Activated T-cell treated with anti-CD3 and anti-CD28 coated beads, Interleukin-2, amount 50 U/mL, for 72 hours (primary cell): ENCODE measurements at places on chromosomes 7 and 10.

GRCh38 chr7:27062946-27063345 lies 32.9 kb downstream of the HOXA1 start:
- DNase-seq, result no peak

DNA sequence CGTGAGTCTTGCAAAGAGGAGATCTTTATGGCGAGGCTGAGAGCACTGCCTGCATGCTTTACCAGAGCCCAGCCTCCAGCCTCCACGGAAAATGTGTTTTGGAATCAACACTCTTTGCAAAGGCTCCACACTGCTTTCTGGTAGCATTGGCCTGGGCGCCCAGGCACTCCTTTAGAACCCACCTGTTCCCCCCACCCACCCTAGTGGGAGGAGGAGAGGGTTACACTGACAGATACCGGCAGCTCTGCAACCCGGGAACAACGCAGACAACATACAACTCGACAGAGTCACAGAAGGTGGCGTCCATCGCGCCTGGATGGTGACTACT lies 5.5 kb upstream of the MNX1 start:
- no peak for DNase-seq

GRCh38 chr7:46993396-46993795 lies 588.5 kb downstream of the TNS3 start:
- DNase-seq, result no peak

- DNase-seq, result no peak
These were observed 78.6 kb downstream of the TNS3 start for GRCh38 chr7:47503281-47503680.

GRCh38 chr10:34295142-34295548 lies 520.0 kb downstream of the PARD3 start:
- no peak for DNase-seq

DNA sequence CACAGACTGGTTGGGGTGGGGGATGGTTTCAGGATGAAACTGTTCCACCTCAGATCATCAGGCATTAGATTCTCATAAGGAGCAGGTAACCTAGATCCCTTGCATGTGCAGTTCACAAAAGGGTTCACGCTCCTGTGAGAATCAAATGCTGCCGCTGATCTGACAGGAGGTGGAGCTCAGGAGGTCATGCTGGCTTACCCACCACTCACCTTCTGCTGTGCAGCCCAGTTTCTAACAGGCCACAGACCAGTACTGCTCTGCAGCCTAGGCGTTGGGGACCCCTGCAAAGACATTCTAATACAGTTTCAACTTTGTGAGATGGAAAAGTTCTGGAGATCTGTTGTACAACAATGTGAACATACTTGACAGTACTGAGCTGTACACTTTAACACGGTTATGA lies 39.9 kb downstream of the STRA8 start:
- no peak for DNase-seq

- DNase-seq, result peak; percentile 25
These were observed 21.5 kb downstream of the BTAF1 start for GRCh38 chr10:91944880-91945630.

GRCh38 chr10:61486738-61487396 lies 33.7 kb upstream of the TMEM26 start:
- DNase-seq, result no peak

DNA sequence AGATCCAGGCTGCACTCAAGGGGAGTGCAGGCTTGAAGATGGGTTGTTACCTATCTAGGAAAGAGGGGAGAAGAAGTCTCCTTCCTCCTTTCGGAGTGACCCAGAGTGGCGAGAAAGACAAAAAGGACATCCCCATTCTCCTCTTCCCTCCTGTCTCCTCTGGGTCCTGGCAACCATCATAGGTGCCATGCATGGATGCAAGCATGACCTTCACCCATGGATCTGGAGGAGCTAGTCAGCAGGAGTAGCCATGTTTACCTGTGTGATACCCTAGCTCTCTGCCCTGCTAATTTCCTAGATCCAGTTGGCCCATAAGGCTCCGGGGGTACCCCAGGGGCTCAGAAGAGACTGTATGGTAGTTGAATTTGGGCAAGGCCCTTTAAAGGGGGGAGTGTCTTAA lies 17.2 kb upstream of the CROT start:
- no peak for DNase-seq

- DNase-seq, result no peak
These were observed 806.6 kb upstream of the GHITM start for GRCh38 chr10:83332690-83333089.

- DNase-seq, result no peak
These were observed 158.9 kb upstream of the TNRC18 start for GRCh38 chr7:5582532-5582935.

- no peak for DNase-seq
These were observed 356.6 kb upstream of the ZMIZ1 start for GRCh38 chr10:78712147-78712546.

DNA sequence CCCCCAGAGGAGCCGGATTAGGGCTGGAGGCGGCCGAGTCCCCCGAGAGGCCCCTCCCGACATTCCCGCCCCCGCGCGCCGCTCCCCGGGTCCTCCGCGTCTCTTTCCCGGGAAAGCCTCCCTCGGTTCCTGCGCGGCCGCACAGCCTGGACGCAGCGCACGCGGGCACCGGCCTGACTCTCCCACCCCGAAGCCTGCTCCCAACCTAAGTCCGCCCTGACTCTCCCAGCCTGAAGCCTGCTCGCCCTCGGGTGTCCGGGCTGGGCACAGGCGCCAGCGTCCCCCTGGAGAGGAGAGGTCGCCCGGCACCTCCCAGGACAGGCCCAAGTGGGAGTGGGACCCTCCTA lies 441 bp upstream of the VENTX start:
- no peak for DNase-seq

- DNase-seq, result no peak
These were observed 202.2 kb downstream of the VTI1A start for GRCh38 chr10:112649006-112649821.

- DNase-seq, result no peak
These were observed 9.8 kb downstream of the RHBDD2 start for GRCh38 chr7:75888464-75889222.

DNA sequence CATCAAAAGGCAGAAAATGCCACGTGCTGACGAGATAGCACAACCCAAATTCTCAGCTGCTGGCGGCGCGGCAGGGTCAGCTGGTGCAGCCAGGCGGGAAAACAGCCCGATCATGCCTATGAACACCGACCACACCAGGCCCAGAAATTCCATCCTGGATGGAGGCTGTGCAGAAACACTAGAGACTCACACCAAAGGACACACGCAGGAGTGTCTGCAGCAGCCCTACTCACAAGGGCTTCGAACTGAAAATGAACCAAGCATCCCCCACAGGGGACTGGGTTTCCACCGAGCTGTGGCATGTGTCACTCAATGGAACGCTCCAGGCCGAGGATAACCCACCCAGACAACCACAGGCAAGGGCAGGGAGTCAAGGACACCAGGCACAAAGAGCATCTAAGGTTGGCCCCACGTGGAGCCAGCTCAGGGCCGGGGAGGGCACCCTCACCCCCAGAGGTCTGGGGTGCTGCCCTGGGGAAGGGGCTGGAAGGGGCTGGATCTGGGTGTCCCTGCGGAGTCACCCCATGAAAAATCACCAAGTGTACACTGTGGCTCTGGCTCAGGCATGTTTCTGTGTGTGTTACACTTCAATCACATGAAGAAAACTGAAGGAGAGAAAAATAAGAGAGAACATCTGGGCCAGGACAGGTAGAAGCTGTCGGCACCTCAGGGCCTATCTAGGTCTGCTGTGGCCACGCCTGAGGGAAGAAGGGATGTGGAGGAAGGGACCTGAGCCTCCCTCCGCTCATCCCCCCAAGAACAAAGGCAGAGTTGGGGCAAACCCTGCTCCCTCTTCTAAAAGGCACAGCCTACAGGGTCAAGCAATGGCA lies 33.0 kb downstream of the RASGEF1A start:
- no peak for DNase-seq

DNA sequence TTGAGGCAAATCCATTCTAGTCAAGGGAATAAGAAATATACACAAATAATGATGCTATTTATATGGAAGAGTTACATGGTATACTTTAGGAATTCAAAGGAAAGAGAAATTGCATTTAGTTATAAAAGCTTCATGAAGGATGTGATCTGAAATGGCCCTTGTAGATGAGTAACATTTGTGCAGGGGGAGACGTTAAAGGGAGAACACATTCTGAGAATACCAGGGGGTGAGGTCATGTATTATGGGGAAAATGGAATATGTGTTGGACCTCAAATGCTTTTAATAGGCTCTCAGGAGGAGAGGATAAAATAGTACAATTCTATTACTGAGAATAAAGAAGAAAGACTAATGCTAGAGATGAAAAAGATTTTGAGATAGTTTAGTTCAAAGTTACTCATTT lies 122.5 kb upstream of the NOBOX start:
- no peak for DNase-seq

DNA sequence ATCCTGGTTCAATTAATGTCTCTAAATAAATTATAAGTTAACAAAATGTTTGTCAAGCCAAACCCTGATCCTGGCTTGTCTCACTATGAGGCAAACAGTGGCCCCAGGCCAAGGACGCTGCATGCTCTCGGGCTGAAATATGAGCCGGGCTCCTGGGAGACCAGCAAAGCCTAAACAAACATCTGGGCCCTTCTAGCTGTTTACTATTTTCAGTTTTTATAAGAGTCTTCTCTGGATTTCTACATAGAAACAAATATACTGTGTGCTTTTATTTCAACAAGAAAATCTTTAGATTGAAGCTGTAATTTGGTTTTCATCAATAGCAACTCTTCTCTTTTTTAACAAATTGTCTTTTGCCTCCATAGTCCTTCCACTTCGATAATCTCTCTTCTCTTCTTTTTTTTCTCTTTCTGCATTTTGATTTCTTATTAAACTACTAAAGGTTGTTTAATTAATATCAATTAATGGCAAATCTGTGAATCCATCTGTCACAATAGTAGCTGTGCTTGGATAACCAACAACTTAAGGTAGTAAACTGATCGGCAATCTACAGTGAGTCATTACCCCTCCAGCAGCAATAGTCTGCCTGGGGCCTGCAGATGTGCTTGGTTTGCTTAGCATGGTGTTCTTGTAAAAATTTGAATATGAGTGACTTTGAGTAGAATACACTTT lies 83.3 kb upstream of the DNAJC1 start:
- no peak for DNase-seq

- no peak for DNase-seq
These were observed 152.4 kb upstream of the UNC5B start for GRCh38 chr10:71059943-71060342.

GRCh38 chr10:1594372-1595241 lies 142.7 kb downstream of the ADARB2 start:
- DNase-seq, result no peak

DNA sequence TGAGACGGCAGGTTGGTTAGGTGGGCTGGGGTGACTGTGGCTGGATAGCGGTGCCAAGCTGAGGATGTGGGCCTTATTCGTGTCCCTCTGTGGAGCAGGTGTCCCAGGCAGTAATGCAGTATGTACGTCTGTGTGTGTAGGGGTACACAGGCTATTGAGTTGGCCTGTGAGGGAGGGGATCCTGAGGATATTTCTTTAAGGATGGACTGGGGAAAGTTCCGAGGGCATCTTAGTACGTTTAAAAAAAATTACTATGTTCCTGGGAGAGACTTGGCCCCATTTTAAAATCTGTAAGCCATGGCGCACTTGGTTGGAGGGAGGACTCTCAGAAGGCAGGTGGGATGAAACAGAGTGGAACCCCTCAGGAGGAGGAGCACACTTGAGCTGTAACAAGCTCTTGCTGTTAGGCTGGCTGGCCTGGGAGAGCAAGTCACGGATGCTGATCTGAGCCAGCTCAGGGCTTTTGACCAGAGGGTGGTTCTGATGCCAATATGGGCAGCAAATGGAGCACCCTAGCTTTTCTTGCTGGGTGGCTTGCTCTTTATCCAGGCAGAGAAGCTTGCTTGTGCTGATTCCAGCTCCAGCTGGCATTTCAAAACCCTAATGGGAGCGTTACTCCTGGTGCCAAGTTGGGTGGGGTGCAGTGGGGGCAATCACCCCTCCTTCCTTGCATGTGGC lies 765 bp downstream of the WBP1L start:
- peak; percentile 12 for DNase-seq

DNA sequence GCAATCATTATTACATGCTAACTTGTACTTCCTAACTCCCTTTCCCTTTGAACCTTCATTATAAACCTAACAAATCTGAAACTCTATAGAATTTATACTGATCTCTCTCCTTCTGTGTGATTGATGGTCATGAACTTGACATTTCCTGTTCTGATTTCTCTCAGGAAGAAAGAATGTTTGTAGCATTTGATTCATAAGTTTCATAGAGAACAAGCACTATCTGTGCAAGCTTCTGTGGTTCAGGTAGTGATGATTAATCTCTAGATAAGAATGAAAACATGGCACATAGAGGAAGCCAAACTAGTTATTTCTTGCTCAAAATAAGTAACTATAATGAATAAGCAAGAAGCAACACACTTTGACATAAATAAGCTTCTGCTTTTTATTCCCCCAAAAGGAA lies 34.2 kb downstream of the TFPI2 start:
- no peak for DNase-seq

DNA sequence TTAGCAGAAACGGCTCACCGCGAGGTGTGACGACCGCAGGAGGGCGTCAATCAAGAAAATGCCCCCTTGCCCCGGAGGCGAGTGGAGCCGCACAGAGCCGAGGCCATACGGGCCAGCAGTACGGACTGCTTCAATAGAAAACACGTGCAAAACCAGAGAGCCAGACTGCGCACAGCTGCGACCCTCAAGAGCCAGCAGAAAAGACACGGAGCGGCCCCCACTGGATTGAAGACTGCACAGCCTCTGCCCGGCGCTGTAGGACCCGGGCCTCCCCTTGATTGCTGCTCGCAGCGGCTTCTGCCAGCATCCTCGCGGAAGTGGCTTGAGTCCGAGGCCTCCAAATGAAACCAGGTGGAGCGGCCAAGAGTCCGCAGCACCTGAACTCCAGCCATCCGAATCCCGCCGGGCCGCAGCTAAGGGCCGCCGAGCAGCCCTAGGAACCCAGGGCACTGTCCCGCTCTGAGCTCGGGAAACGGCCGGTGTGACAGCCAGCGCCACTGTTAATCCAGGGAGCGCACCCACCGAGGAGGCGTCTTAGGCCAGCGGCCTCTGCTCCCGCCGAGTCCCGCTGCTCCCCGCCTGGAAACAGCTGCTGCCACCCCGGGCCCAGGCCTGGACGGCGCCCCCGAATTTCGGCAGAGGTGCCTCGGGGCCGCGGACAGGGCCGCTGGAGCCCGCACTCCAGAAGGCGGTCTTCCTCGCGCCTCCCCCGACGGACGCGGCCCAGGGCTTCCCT lies 660 bp upstream of the HHEX start:
- DNase-seq, result no peak
